ENCODE measurements at places on chromosomes 12 and 14.
A peak's percentile ranks its signal among the peaks of the same experiment; 100 is the strongest.

- DNase-seq = no peak
Observed at GRCh38 chr12:129887101-129887500, 16.7 kb downstream of the TMEM132D start.

- DNase-seq = peak; percentile 25
Observed at GRCh38 chr12:75759842-75760572, 248.6 kb upstream of the KRR1 start.

- no peak for DNase-seq
Observed at GRCh38 chr12:52630008-52630500, 11.7 kb upstream of the KRT73 start.

- no peak for DNase-seq
Observed at GRCh38 chr12:52222692-52223091, 10.4 kb upstream of the KRT7 start.

DNA sequence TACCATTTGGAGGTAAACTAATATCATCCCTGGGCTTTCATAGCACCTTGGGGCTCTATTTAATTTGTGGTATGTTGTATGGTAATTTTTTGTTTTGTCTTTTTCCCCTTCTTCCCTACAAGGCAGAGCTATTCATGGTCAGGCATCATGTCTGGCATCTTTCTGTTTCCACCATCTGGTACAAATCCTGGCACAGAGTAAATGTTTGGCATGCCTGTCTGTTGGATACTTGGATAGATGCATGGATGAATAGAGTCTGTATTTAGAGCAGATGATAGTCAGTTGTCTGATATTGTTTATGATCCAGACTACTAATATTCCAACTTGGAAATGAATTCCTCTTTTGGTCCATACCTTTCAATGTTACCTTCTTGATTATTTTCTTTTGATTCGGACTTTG is 139.8 kb downstream of the NEDD1 start:
- no peak for DNase-seq
